ENCODE measurements at places on chromosomes 3 and 15.
A peak's percentile ranks its signal among the peaks of the same experiment; 100 is the strongest.

- no peak for DNase-seq
Measured at GRCh38 chr3:69329892-69330291, 56.0 kb downstream of the FRMD4B start.

GRCh38 chr15:48800811-48801455 lies 9.9 kb downstream of the CEP152 start:
- DNase-seq, result no peak

GRCh38 chr15:38040615-38041014 lies 106.2 kb downstream of the TMCO5A start:
- DNase-seq, result no peak

DNA sequence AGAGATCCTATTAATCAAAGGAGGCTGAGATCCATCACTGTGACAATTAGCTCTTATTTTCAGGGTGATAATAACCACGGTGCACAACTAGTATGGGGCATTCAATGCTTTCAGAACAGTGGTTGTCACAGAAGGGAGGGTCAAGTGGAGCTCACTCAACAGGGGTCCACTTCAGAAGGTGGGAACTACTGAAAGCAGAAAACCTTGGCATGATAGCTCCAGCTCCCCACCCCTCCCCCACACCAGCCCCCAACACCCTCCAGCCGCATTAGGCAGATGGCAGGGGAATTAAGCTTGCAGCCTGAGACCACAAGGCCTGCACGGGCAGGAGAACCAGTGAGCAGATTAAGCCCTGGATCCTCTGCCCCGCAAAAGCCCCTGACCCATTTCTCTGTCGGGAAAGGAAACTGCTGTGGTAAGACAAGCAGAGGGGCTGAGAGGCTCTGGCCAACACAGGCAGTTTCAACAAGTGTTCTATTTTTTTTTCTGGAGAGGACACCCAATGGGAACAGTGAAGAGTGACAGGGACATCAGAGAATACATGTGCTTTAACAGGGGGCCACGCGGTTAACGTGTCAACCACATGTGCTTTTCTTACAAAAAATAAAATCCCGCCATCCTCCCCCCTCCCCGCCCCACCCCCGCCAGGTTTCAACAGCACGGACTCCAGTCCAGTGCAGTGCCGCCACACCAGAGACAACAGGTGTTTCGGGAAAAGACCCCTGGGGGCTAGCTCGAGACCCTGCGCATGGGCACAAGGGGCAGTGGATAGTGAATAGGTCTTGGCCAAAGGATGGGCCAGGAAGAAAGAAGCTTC lies 997 bp downstream of the FYCO1 start:
- DNase-seq, result peak; percentile 52

GRCh38 chr15:42716125-42716524 lies 20.8 kb downstream of the CDAN1 start:
- DNase-seq, result no peak
